ENCODE measurements at places on chromosomes 16 and 17. TPM values are rescaled to one million over a fixed set of nuclear protein-coding genes. Genes with fewer than 3 reads are reported as not detected.

DNA sequence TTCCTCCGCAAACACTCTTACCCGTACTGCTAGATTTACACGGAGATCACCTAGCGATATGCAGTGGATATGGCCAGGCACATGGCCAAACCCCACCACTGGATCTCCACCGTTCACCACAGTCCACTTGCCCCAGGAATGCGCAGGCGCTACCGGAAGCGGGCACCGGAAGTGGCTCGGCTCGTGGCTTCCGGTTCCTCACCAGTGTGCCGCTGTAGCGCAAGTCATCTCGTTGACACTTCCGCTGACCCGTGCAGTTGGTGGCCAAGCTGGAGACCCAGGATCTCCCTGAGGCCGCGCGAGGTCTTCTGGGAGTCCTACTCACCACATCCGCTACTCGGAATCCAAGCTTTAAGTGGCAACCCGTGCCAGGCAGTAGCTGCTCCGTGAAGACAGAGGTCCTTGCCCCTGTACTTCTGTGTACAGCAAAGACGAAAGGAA is 11.5 kb downstream of the ZNF597 start:
- DNase-seq = no peak

- peak; percentile 83 for DNase-seq
These were observed 1.4 kb downstream of the HAGHL start for GRCh38 chr16:728131-728889.

DNA sequence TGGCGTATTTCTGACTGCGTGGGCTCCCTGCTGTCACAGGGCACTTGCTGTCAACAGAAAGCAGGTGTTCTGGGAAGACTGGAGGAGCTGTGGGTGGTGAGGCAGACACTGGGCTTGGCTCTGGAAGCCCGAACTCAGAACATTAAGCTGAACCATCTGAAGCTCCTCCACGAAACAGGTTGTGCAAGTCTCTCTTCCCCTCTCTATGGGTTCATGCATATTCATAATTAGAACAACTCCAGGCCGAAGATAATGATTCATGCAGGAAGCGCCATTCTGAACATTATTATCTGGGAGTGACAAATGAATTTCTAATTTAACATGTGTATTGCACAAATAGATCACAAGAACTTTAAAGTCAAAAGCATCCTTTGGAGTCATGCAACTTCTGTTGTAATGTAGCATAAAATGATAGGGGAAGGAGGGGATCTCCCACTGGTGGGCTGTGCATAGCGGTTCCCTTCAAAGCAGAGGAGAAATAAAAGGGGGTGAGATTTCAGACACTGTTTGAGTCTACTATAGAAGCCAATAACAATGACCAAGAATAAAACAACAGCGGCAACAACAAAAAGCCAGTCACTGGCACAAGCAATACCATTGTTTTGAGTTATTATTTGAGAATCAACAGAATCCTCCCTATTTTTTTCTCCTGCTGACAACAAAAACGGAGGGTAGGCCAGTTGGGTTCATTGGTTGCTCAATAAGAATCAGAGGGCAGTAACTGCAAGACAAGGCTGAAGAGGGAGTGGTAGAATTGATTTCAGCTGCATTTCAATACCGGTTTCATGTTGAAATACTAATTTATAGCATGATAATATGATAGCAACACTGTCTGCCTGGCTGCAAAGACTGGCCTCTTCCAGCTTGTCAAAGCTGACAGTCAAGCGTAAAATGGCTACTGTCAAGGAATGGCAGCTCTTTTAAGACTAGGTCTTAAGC is 407.3 kb downstream of the XYLT1 start:
- no peak for DNase-seq

DNA sequence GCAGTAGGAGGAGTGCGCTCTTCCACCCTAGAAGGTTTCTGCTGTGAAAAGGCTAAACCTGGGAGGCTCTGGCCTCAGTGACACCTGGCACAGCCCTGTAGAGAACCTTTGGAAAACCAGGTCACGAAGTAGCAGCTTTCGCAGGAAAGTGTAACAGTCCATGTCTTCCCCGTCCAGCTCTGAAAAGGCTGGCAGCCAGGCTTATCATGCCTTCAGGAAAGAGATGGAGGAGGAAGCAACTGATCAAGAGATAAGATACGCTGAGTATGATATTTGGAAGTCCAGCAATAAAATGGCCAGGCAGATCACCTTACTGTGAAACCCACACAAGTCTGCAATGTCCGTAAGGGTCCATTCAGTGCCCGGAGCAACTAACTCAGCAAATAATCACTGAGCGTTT is 22.3 kb downstream of the TUBD1 start:
- no peak for DNase-seq

DNA sequence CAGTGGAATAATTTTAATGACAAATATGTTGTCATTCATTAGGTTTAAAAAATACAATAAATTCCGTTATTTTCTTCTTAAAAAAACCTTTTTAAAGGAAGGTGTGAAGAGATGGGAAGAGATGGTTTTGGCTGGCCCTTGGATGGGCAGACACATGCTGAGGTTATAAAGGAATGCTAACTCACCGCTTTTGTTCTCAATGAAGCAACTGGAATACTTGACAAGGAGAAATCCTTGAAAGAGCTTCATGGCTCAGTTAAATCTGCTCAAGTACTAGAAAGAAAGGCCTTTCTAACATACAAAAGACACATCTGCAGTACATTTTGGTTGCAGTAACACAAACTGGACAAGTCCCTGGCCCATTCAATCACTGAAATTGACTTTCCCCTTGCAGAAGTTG is 158.3 kb upstream of the KCNJ16 start:
- no peak for DNase-seq

DNA sequence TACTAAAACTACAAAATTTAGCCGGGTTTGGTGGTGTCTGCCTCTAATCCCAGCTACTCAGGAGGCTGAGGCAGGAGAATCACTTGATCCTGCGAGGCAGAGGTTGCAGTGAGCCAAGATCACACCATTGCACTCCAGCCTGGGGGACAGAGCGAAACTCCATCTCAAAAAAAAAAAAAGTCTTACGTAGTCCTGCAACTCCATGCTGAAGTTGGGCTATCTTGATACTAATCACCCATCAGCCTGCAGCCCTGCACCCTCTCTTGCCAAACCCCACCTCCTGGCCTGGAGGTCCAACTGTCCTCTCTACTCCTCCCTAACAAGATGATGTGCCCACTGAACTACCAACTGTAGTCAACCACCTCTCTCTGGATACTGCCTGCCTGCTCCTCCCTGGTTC is 4.8 kb downstream of the TMEM170A start:
- DNase-seq = no peak

- no peak for DNase-seq
These were observed 611 bp downstream of the RRAD start for GRCh38 chr16:66924527-66925321.

DNA sequence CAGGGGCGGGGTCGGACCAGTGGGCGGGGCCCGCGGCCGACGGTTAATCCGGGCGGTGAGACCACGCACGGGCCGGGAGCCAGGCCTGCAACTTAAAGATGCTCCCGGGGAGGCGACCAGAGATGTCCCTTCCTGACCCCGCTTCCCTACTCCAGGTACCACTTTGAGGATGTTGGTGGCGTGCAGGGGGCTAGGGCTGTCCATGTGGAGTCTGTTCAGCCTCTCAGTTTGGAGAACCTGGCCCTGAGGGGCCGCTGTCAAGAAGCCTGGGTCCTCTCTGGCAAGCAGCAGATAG is 580 bp downstream of the RANGRF start:
- DNase-seq = no peak

DNA sequence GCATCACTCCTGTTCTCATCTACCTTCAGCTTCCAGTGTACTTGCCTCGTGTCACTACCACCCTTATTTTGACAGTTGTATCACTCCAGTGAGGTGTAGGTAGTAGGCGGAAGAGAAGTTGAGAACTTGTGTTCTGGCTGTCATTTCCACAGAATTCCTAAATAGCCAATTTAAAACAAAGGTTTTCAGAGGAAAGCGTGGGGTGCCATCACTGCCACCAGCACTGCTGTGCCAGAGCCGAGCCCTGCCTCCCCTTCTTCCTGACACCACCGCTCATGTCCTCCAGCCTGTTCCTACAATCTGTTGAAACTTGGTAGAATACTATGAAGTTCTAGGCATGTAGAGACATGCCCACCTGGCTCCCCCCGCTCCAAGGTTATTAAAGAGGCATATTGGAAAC is 215.8 kb downstream of the TANC2 start:
- DNase-seq = no peak

DNA sequence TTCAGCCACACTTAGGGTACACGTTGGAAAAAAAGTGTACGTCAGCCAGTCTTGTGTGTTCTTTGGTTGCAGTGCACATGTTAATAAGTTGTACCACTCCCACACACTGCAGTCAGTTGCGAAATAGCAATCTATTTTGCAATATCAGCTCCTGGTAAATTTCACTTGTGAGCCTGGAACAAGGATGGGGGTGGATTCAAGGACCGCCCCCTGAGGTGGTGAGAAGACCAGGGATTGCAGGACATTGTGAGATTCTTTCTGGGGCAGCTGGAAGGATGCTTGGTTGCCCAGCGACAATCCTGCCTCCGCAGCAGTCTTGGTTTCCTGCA is 78.6 kb upstream of the ZFHX3 start:
- DNase-seq = no peak

DNA sequence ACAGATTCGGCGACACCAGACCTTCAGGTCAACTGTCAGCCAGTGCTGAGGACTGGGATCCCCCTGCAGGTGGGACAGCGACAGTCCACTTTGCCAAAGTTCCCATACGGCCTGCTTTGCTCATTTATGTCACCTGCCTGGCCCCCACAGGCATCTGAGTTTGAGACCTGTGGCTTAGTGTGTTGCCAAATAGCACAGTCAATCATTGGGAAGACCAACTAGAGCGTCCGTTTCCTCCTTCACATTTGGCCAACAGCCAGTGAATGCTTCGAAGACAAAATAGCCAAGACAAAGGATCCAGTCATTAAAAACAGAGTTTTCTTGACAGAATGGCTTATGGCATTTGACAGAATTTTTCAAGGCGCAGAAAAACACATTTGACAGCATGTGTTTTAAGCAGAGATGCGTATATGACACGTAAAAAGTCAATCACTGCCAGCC is 113.8 kb downstream of the ABCC12 start:
- DNase-seq = no peak

- no peak for DNase-seq
These were observed 141.1 kb downstream of the MRM1 start for GRCh38 chr17:36742267-36743000.

DNA sequence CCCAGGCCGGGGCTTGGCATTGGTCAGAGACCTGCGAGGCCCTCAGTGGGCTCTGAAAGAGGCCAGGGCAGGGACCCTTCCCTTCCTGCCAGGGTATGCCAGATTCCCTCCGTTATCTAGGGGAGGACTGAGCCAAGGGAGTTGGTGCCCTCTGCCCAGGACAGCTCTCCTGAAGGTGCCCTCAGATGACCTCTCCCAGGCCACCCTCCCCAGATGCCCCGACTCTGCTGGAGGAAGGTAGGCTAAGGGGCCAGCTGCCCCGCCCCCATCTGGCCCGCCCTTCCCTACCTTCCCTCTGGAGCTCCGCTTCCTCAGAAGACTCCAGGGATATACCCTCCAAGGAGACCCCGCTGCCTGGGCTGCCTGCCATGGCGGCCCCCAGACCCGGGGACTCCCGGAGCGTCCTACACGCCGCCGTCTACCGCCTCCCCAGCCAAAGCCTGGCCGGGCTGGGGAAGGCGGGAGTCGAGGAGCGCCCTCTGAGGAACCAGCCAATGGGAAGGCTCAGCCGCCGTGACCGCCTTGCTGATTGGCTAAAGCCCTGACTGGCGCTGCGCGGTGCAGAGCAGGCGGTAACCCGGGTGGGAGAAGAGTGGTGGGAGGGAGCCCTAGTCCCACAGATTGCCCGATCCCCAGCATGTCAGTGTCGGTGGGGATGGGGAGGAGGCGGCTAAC is 7.0 kb downstream of the MPP2 start:
- DNase-seq = peak; percentile 85

DNA sequence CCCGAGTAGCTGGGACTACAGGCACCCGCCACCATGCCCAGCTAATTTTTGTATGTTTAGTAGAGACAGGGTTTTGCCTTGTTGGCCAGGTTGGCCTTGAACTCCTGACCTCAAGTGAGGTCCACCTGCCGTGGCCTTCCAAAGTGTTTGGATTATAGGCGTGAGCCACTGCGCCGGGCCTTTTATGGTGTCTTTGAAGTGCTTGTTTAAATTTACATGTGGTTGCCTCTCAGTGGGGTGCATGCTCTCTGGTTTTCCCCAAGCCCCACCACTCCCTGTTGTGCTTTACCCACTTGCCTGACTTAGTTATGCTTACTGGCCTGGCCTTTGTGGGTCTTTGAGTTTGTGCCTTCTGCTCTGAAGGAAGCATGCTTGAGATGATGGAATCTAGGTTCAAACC is 132.0 kb downstream of the PRKCB start:
- DNase-seq = no peak

DNA sequence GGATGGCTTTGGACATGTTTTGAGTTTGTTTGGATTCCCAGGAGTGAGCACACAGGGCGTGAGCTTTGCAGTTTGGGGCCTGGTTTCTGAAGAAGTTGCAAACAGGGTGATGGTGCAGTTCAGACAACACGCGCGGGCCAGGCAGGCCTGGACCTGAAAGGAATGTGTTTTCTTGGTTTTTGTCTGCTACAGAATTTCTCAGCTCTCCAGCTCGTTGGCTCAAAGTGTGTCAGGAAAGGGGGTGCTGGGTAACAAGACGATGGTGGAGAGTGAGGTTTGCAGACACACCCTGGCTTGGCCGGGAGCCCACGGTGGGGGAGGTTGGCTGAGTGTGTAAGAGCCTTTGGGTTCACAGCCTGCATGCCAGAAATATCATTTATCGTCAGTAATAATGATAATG is 82.3 kb downstream of the CMIP start:
- no peak for DNase-seq

DNA sequence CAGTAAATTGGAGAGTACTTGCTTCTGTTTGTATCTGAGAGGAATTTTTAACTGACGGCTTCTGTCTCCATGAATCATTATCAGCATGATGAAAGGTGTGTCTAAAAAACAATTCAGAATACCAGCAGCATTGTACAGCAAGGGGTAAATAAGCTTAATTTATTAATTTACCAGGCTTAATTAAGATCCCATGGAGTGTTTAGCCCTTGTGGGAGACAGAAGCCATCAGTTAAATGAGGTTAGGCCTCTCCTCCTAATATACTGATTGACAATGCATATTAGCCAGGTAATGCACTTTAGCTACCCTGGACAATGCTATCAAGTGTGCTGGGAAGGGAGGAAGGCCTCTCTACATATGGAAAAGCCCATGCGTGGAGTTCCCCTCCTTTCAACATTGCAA is 53.4 kb downstream of the IGF2BP1 start:
- DNase-seq = no peak

- DNase-seq = no peak
These were observed 156.2 kb upstream of the TNRC6C start for GRCh38 chr17:77802333-77802615.

DNA sequence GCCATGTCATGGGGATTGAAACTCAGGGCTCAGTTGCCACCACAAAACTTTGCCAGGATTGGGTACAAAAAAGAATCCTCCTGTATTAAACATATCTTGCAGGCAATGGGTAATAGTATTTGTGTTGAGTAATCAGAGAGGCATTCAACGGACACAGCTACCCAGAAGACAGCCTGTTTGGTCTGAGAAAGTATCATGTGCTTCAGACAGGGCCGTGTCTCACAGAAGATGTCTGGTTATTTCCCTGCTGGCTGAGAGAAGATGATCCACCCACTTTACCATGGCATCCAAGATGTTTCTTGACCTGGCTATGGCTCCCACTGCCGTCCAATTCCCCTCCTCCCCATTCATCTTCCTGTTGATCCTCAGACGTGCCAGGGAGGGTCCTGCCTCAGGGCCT is 304.3 kb upstream of the XYLT1 start:
- no peak for DNase-seq

The ZG16 gene
- total RNA-seq = not detected

The SLC47A1 gene
- 7.3 TPM for total RNA-seq

The USP10 gene
- 76.5 TPM for total RNA-seq

The CACNA1H gene
- total RNA-seq = 2.0 TPM

The CMTM1 gene
- total RNA-seq = 1.1 TPM

The KRT32 gene
- total RNA-seq = not detected

The NOD2 gene
- not detected for total RNA-seq

The CACNG5 gene
- total RNA-seq = not detected

The GRB7 gene
- total RNA-seq = 0.40 TPM

All from A172 (cell line).